Hematopoietic multipotent progenitor cell treated with erythropoietin and hydrocortisone succinate and interleukin-3 and kit ligand, for 6 days (in vitro differentiated cells): ENCODE measurements at places on chromosomes 12 and 14.
A peak's percentile ranks its signal among the peaks of the same experiment; 100 is the strongest.

GRCh38 chr14:28779456-28779855 is 12.9 kb downstream of the FOXG1 start:
- no peak for DNase-seq

DNA sequence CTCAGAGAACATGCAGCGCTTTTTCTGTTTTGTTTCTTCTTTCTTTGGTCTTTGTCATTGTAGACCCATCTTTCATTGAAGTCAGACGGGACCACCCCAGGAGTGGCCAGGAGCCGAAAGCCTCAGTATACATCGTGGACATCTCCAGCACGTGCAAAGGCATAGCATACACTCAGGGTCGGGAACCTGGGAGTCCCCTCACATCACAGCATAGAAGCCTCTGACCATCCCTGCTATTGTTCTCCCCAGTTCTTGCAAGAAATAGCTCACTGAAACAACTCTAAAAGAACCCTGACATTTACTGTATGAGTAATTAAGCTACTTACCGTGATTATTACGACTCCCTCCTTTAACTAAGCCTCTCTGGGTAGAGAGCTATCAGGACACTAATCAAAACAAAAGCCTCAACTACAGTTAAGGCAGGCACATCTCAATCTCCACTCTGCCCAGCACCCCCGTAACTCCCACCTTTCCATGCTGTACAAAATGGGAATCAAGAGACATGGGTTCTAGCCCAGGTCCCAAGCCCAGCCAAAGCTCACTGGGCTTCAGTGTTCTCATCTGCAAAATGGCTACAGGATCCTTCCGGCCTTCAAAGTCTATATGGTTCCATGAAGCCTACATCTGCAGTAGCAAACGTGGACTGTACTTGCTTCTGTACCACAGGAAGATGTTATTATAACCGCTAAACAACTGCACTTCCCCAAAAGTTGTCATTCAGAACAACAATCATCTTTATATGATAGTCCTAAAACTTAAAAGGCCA is 6.7 kb downstream of the CCDC88C start:
- peak; percentile 32 for DNase-seq

DNA sequence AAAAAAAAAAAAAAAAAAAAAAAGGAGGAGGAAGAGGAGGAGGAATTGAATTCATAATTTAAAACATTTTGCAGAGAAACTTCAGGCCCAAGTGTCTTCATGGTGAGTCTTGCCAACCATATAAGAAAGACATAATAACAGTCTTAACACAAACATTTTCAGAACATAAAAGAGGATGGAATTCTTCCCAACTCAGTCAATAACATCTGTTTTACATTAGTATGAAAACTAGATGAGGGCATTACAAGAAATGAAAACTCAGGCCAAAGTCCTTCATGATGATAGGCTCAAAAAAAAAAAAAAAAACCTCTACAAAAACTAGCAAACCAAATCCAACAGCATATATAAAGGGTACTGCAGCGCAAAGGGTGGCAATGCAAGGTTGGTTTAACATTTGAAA is 151.6 kb downstream of the FOXA1 start:
- DNase-seq, result no peak

DNA sequence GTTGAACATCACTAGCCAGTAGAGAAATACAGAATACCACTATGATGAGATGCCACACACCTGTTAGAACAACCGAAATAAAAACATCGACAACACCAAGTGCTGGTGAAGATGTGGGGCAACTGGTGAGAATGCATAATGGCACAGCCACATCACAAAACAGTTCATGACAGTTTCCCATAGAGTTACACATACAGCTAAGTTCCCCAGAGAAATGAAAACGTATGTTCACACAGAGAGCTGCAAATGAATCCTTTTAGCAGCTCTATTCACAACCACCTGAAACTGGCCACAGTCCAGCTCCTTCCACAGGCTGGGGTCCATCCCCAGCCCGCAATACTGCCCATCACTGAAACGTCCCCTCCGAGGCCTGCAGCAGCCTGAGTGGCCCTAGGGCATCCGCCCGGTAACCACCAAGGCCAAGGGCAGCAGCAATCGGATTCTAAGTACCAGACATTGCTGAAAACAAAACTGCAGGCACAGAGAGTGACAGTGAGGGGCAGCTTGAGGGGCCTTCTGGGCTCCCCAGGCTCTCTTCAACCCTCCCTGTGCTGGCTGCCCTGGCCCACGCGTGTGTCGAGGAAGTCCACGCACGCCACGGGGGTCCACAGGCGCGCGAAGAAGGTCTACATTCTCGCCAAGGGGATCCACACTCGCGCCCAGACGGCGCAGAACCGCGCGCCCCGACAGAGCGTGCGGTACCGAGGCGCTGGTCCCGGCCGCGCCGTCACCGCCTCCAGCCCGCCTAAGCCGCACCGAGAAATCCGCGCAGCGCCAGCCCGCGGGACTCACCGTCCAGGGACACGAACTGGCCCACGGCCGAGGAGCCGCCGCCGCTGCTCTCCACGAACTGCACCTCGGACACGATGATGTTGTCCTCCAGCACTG is 903 bp downstream of the BRF1 start:
- DNase-seq, result peak; percentile 40

DNA sequence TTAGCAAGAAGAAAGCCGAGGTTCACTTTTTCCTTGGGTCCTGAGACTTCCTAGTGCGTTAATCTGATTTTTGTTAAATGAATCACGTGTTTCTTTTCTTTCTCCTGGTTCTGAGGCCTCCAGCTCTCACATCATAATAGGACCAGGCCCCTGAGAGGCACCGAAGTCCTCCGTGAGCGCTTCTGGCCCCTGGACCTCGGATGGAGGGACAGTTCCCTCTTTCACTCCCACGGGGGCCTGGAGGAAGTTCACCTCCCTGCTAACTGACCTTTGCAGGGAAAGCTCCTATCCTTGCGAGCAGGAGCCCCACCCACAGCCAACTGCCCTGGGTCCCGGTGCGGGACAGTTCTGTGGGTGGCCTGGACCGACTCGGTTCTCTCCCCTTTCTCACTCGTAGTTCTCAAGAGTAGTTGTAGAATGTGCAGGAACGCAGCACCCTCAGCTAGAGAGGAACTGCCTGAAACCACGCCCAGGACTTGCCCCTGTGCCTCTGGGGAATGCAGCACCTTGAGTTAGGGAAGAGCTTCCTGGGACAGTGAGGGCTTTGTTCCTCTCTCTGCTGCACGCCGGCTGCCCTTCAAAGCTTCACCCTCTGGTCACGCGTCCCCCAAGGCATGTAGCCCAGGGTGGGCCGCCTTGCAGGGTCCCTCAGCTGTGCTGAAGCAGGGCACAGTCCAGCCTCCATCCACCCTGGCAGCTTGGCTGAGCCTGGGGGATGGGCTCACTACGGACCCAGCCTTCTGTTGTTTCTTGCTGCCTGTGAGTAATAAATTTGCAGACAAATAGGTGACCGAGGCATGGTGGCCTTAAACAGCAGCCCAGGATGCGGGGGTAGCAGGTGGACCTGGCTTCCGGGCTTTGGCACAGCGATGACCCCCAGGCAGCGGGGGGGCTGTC is 264.6 kb downstream of the ADGRD1 start:
- DNase-seq, result no peak

DNA sequence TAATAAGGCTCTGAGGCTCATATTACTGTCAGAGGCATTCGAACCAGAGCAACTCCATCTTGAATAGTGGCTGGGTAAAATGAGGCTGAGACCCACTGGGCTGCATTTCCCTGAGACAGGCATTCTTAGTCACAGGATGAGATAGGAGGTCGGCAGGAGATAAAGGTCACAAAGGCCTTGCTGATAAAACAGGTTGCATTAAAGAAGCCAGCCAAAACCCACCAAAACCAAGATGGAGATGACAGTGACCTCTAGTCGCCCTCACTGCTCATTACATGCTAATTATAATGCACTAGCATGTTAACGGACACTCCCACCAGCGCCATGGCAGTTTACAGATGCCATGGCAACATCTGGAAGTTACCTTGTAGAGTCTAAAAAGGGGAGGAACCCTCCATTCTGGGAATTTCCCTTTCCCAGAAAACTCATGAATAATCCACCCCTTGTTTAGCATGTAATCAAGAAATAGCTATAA is 18.1 kb upstream of the PRICKLE1 start:
- DNase-seq, result no peak

GRCh38 chr12:117571321-117571720 is 209.9 kb upstream of the NOS1 start:
- no peak for DNase-seq

DNA sequence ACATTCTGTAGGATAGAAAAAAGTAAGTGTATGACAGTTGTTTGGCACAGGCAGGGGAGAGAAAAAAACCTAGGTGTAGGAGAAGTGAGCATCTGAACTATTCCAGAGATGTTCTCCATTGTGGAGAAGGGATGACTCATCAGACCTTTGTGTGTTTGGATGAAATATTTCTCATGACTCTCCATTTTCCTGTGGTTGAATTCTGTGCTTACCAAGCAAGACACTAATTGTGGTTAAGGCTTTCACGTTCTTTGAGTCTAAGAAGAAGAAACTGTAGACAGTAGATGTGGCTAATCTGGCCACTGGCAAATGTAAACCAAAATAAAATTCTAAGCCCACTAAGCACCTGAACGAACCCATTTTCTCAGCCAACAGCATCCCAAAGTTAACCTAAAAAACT is 107.9 kb upstream of the GZMB start:
- no peak for DNase-seq

DNA sequence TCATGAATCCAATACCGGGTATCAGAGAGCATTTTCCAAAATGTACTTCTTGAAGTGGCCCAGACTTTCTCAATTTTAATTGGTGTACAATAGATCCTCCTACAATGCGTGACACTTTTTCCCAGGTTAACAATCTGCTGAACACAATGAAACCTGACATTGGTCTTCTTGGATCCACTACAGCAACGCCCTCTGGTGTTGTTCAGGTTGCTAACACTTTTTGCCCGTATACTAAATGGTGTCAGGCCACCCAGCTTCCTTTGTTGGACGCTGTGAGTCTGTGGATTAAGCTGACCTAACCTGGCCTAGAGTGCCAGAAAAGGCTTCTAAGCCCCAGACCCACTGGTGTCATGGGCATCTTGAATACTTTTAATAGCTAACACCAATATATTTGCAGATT is 89.2 kb downstream of the KCNK10 start:
- DNase-seq, result peak; percentile 57

DNA sequence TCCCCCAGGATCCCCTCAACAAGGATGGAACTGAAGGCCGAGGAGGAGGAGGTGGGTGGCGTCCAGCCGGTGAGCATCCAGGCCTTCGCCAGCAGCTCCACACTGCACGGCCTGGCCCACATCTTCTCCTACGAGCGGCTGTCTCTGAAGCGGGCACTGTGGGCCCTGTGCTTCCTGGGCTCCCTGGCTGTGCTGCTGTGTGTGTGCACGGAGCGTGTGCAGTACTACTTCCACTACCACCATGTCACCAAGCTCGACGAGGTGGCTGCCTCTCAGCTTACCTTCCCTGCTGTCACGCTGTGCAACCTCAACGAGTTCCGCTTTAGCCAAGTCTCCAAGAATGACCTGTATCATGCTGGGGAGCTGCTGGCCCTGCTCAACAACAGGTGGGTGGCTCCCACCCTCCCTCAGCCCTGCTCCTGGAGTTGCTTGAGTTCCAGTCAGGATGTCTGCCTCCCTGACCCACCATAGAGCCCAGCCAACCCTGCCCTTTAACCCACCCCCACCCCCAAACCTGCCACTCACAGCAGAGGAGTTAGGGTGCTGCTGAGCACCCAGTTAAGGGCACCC is 1.4 kb downstream of the ASIC1 start:
- DNase-seq, result no peak

DNA sequence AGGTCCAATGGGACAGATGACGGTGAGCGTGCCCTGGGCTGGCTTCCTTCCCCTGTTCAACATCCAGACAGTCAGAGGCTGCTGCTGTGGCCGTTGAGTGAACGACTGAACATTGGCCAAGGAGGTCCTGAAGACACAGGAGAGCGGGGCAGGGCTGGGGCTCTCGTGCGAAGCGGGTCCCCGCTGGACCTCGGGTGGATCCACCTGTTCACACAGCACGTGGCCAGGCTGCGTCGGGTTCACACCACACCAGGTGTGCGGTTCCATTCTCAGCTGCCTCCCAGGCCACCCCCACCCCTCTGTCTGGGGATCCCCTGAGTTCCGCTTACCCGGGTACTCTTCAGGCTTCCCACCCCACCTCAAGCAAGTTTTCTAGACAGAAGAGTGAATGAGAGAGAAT is 199.1 kb upstream of the PRMT8 start:
- no peak for DNase-seq

DNA sequence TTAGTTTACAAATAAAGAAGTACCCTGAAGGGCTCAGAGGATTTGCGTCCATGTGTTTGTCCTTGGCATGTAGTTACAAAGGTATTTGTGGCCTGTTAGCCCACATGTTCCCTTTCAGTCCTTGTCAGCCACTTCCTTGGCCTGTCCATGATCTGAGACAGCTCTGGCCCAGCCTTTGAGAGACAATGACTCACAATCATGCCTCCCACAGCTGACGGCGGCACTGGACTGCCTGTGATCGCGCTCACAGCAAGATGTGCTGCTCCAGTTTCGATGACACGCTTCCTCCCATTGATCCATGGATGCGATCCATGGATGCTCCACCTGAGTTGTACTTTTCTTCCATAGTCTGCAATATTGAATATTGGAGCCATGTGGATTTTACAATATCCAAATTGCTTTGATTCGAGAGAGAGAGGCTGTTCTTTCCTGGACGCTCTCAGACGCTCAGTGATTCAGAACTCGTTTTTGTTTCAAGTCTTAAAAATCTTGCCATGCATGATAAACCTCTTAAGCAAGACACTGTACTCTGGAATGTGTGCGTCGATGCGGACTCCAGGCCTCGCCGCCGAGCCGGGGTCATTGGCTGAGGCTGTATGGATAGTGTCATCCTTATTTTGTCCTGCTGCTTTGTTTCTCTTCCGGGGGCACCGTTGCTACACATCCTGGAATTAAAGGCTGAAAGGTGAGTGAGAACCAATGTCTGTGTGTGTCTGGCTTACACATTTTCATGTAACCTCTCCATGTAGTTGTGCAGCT is 220.1 kb downstream of the GLT1D1 start:
- DNase-seq, result no peak

DNA sequence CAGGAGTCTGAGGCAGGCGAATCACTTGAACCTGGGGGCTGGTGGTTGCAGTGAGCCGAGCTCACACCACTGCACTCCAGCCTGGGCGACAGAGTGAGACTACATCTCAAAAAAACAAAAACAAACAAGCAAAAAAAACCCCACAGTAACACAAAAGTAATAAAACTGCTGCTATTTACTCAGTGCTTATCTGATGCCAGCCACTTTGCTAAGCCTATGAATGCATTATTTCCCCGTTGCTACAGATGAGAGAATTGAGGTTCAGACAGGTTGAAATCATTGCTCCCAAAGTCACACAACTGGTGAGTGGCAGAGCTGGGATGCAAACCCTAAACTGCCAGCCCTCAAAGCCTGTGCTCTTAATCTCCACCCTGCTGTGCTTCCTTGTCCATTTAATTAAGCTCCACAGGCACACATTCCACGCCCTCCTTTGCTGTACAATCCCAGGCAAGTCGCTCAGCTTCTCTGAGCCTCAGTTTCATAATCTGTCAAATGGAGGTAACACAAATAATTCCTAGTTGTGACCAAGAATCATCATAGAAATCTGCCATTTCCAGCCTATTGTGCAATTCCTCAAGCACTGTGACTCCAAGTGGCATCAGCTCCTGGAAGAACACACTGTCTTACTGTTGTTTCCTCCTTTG is 5.7 kb upstream of the OAS3 start:
- no peak for DNase-seq
